ENCODE measurements at places on chromosomes 1 and 21.

GRCh38 chr1:39539252-39539790 lies 37.3 kb downstream of the PABPC4 start:
- no peak for DNase-seq

DNA sequence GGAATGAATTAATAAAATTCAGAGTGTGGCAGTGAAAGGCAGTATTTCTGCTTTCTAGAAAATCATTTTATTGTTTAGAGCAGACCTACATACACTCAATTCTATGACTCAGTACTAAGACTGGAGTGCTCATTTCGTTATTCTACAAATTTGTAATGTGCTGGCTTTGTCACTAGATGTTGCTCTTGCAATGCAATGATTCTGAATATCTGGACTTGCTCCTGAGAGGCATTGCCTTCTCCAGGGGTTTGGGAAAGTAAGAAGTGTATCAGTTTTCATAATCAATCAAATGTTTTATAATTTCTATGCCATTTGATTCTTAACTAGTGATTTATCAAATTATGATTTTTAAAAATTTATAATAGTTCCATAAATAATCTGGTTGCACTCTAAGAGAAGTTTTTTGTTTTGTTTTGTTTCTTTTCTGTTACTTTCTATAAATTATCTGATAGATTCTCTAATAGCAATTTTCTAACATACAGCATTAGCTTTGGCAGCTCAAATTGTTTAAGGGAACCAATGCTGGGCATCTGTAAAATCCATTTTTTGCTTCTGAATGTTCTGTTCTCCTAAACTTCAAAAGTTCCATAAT lies 280.5 kb upstream of the SGIP1 start:
- no peak for DNase-seq

- DNase-seq, result no peak
These were observed 82.9 kb downstream of the LHX4 start for GRCh38 chr1:180312926-180313325.

- DNase-seq, result no peak
These were observed 2.3 kb upstream of the DMRTA2 start for GRCh38 chr1:50425376-50426107.

All from activated CD8-positive, alpha-beta memory T cell treated with anti-CD3 and anti-CD28 coated beads for 1 hour (primary cell).